ENCODE measurements at places on chromosomes 5 and 9.

- H3K27me3 ChIP-seq: no peaks in the 10 kb centered on the region
- no peak overlapping the region for H3K27ac ChIP-seq
- no peaks in the 10 kb centered on the region for H3K36me3 ChIP-seq
- H3K4me1 ChIP-seq: no peaks in the 10 kb centered on the region
Measured at GRCh38 chr9:103427696-103428095, 432.6 kb downstream of the CYLC2 start.

- no peak overlapping the region for H3K27ac ChIP-seq
- no peak overlapping the region for H3K4me3 ChIP-seq
- DNase-seq: no peak
- peaks cover 4% of the 10 kb centered on the region for H3K4me1 ChIP-seq
- H3K27me3 ChIP-seq: no peaks in the 10 kb centered on the region
- H3K36me3 ChIP-seq: no peaks in the 10 kb centered on the region
Measured at GRCh38 chr9:127029548-127029947, 92.9 kb downstream of the ANGPTL2 start.

DNA sequence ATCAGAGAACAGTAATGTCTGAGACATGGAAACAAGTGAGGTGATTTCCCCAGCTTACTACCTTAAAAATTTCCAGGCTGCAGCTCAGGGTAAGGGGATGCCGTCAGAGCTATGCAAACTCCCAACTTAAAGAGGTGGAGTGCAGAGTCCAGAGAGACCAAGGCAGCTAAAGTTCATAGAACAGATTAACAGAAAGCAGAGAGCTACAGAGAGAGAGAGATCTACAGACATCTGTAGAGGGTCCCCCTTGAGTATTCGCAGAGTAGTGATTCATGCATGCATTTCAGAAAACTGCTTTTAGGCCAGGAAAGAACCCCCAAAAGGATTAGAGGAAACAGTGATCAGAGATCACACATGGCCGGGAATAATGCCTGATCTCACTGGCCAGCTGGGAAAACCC, 306.2 kb upstream of the PUM3 start:
- no peaks in the 10 kb centered on the region for H3K36me3 ChIP-seq
- no peak overlapping the region for H3K27ac ChIP-seq
- H3K27me3 ChIP-seq: no peaks in the 10 kb centered on the region
- no peaks in the 10 kb centered on the region for H3K4me1 ChIP-seq

DNA sequence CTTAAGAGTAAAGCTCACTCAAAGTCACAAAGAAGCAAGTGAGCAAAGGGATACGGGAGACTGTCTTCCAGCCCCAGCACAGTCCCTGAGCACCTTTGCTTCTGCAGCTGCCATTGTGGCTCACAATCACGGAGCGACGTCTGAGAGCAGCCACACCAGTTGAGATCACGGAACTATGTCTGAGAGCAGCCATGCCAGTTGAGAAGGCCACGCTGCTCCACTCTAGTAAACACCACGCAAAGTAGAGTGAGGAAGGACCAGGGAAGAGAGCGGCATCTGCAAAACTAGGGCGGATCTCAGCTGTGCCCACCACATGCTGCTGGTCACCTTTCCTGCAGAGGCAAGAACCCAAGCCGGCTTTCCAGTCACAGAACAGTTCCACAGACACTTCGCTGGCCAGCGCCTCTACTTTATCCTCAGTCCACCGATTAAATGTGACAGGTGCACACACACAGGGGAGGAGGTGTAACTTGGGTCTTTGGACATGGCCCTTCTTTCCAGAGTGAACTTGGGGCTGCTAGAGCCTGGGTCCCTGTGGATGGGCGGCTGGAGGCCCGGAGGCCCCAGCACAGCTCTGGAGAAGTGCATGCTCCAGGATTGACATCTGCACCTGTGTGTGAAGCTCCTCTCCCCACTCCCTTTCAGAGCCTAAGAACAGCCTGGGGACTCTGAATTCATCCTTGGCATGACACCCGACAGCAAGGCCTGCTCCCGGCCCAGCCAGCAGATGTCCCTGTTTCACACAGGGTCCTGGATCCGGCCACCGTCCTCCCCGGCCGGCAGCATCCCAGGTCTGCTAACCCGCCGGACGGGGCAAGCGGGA, 324.9 kb upstream of the IRX4 start:
- no peaks in the 10 kb centered on the region for H3K27me3 ChIP-seq
- no peaks in the 10 kb centered on the region for H3K4me1 ChIP-seq
- peak; percentile 74 for DNase-seq
- no peak overlapping the region for H3K4me3 ChIP-seq
- no peak overlapping the region for H3K27ac ChIP-seq
